Bronchus fibroblast of lung (primary cell): ENCODE measurements at places on chromosomes 5 and 9. TPM values are rescaled to one million over a fixed set of nuclear protein-coding genes. Genes with fewer than 3 reads are reported as not detected.

Gene ADAMTS12
- total RNA-seq = 14.7 and 16.3 TPM in 2 replicates

Gene ARSI
- 11.8 and 13.4 TPM in 2 replicates for total RNA-seq

Gene OR13J1
- total RNA-seq = not detected in 2 replicates

Gene MTAP
- total RNA-seq = 17.8 and 24.2 TPM in 2 replicates

Gene HK3
- total RNA-seq = not detected in 2 replicates

Gene ANKRD55
- total RNA-seq = under 0.01 TPM in 1 of 2 replicates, not detected in the other

Gene ANXA6
- 398 and 405 TPM in 2 replicates for total RNA-seq

Gene SPATA31D4
- not detected in 2 replicates for total RNA-seq

Gene NR5A1
- not detected in 2 replicates for total RNA-seq

Gene MZB1
- not detected in 2 replicates for total RNA-seq

Gene C9
- not detected in 2 replicates for total RNA-seq

Gene CNTNAP3
- total RNA-seq = 2.8 and 2.9 TPM in 2 replicates

Gene ANKH
- total RNA-seq = 7.0 and 7.7 TPM in 2 replicates

Gene DCAF10
- total RNA-seq = 8.6 and 9.9 TPM in 2 replicates

Gene EEIG1
- total RNA-seq = 3.0 and 4.2 TPM in 2 replicates

Gene ANKDD1B
- total RNA-seq = 0.15 TPM in 1 of 2 replicates, not detected in the other
